ENCODE measurements at places on chromosomes 11 and 22.

GRCh38 chr11:16456366-16456765 lies 100.0 kb upstream of the SOX6 start:
- no peak for DNase-seq

- no peak for DNase-seq
These were observed 4.3 kb upstream of the BAIAP2L2 start for GRCh38 chr22:38114484-38115398.

- no peak for DNase-seq
These were observed 5.5 kb downstream of the FOLR3 start for GRCh38 chr11:72141066-72141465.

GRCh38 chr22:36201630-36202319 lies at the start of gene APOL4:
APOL4 (minus strand) TSS chr22:36201809; CDS start chr22:36201734, 75 bp downstream.
- DNase-seq = no peak

GRCh38 chr11:115527534-115528125 lies 23.4 kb upstream of the CADM1 start:
- no peak for DNase-seq

- no peak for DNase-seq
These were observed 535.9 kb downstream of the BRD1 start for GRCh38 chr22:49291781-49292180.

DNA sequence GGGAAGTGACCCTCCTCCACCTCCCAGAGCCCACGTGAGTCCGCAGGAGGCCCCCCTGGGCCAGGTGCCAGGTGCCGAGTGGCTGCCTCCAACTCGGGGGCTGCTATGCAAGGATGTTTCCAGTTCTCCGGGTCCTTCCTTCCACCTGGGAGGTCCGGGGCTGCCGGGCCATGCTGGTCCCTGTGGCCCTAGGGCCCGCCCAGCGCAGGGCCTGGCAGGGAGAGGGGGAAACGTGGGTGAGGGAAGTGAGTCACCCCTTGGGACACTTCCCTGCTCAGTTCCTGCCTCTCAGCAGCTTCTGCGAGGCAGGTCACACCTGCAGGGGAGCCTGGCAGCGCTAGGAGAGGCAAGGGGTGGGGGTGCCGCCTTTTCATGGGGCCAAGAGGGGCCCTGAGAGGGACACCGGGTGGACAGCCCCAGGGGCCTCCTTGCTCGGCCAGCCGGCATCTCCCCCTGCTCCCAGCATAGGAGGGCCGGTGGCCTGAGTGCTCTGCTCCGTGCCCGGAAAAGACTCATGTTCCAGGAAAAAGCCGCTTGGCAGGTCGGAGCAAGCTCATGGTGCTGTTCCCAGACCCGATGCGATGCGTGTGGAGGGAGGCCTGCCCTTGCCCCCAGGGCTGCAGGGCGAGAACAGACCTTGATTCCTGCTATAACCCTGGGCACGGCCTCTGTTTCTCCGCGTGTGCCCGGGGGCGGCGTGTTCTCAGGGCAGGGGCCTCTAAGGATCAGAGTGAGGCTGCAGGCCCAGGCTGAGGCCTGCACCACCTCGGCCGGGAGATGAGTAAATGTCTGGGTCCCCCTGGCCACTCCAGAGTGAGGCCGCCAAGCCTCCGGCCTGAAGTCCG lies 30.3 kb upstream of the WNT7B start:
- no peak for DNase-seq

DNA sequence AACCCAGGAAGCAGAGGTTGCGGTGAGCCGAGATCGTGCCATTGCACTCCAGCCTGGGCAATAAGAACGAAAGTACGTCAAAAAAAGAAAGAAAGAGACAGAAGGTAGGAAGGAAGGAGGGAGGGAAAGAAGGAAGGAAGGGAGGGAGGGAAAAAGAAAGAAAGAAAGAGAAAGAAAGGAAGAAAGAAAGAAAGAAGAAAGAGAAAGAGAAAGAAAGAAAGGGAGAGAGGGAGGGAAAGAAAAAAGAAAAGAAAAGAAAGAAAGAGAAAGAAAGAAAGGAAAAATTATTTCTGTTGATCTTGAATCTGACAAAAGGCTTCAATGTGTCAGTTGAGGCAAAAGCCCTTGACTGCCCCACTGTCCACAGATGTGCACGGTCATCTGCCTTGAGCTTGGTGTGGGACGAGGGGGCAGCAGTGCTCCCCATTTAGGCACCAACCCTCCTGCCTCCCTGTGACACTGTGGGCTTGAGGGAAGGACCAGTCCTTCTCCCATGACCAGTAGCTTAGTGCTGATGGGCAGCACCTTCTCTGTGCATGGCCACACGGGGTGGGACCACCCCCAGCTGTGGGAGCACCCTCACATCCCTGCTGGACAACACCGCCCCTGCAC lies 24.4 kb downstream of the KCTD17 start:
- DNase-seq = no peak

GRCh38 chr22:50282361-50283155 lies 12.4 kb upstream of the MAPK11 start:
- DNase-seq = no peak

DNA sequence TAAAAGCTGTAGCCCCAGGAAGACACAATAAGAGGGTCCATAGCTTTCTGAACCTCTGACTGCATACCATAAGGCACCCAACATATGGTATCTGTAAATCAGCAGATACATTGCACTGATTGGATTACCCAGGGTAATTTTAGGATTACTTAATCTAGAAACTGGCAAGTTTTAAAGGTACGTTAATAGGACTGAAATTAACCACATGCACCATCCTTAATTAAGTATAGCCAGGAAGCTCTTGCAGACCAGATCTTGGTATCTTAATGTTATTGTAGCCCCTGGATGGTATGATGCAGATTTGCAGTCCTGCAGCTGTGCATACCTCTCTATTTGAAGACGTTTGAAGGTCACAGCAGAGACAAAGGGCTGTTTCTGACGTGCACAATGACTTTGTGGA lies 72.8 kb downstream of the ARHGAP42 start:
- no peak for DNase-seq

DNA sequence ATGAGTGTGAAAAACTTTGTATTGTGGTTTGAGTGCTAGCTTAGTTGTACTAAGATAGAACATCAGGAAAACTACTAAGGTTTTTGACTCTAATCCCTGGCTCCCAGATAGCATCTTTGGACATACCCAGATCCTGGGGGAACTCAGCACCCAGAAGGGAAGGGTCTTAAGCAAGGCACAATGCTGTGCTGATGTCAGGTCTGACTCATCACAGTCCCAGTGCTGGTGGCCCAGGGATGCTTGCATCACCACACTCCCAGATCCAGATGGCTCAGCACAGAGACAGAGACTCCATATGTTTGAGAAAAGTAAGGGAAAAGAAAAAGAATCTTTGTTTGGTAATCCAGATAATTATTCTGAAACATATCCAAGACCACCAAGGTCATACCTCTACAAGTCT lies 18.3 kb upstream of the OR56A3 start:
- no peak for DNase-seq

DNA sequence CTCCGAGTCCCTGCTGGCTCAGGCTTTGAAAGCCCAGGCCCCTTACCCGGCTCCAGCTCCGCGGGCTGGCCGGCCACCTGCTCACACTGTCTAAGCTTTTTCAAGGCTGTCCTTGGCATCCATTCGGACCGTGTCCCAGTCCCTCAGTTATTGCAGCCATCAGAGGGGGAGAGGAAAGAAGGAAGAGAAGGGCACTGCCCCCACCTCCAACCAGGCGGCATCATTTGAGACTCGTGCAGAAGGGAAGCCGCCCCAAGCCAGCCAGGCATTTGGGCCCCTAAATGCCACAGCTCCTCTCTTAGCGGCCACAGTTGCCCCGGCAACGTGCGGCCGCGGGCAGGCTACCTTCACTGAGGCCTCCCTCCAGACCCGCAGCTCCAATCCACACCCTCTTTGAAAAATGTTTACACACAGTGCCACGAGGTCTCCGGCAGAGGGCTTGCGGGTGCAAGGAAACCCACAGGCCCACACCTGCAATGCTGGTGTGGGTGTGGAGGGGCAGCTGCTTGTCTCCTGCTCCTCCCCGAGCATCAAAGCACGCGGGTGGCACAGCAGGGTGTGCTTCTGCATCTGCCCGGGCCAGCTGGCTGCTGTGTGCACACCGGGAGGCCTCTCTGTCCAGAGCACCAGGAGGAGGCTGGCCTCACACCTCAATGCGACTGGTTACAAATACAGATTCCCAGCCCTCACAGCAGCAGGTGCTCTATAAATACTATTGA lies 124.4 kb downstream of the CTTN start:
- no peak for DNase-seq

GRCh38 chr11:128492903-128493569 lies 94.3 kb downstream of the ETS1 start:
- DNase-seq = no peak

- no peak for DNase-seq
These were observed 7.7 kb downstream of the SLC25A18 start for GRCh38 chr22:17570851-17571631.

DNA sequence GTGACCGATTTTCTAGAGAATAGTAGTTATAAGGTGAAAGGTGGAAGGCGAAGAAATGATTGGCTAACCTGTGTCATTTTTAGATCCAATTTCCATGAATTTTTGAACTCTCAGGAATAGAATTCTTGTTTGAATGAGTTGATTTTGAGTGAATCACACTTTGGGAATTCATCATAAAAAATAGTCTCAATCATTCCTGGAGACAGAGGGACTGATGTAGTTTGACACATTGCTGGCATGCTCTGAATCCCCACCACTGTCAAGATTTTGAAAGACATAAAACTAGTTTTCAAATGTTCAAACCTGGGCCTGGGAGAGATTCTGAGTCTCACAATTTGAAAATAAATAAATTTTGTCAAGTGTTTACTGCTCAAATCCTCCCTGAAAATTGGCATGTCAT lies 861.4 kb upstream of the RAG2 start:
- DNase-seq = no peak

DNA sequence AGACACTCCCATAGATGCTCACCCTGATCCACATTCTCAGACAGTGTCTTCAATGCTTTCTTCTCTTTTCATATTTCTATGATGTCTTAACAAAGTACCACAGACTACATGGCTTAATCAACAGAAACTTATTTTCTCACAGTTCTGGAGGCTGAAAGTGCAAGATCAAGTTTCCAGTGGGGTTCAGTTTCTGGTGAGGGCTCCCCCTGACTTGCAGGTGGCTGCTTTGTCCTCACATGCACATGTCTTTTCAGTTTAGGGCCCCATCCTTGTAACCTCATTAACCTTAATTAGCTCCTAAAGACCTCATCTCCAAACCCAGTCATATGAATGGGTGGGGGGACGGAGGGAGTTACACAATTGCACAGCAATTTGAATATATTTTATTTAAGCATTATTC lies 335.8 kb downstream of the AASDHPPT start:
- DNase-seq = no peak

- DNase-seq = no peak
These were observed 1.7 kb downstream of the SMTN start for GRCh38 chr22:31082606-31083376.

GRCh38 chr22:48182031-48182430 lies 1419.6 kb downstream of the TBC1D22A start:
- no peak for DNase-seq

DNA sequence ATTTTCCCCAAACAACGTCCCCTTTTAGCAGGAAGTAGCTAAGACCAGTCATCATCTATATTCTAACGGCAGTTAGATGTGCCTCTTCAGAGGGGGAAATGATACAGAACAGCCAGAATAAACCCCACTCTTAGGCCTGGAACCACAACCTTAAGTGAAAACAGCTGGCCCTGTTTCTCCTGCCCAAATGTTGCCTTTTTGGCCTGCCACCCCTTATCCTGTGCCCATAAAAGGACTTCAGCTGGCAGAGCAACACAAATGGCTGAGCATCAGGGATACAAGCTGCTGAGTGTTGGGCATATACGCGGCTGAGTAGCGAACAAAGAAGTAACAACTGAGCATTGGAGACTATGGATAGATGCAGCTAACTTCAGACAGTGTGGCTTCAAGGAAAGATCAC lies 1491.4 kb downstream of the LRRC4C start:
- no peak for DNase-seq

- DNase-seq = no peak
These were observed 35.5 kb upstream of the RASL10A start for GRCh38 chr22:29351042-29351441.

DNA sequence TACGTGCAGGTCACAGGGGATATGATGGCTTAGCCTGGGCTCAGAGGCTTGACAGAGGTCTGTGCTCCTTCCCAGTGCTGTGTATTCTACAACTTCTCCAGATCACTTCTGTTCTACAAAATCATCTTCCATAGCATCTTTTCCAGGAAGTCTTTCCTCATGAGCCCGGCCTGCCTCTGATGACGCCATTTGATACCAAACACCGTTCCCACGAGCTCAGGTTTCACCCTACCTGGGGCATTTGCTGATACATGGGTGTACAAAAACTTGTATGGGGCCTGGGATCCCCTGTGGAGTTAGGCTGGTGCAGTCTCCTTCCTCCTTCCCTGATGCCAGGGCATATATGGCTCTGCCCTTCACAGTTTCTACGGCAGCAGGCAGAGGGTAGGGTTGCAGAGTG lies 78.7 kb downstream of the NECTIN1 start:
- DNase-seq = no peak

GRCh38 chr11:8732324-8732670 lies 49.7 kb downstream of the RPL27A start:
- no peak for DNase-seq

DNA sequence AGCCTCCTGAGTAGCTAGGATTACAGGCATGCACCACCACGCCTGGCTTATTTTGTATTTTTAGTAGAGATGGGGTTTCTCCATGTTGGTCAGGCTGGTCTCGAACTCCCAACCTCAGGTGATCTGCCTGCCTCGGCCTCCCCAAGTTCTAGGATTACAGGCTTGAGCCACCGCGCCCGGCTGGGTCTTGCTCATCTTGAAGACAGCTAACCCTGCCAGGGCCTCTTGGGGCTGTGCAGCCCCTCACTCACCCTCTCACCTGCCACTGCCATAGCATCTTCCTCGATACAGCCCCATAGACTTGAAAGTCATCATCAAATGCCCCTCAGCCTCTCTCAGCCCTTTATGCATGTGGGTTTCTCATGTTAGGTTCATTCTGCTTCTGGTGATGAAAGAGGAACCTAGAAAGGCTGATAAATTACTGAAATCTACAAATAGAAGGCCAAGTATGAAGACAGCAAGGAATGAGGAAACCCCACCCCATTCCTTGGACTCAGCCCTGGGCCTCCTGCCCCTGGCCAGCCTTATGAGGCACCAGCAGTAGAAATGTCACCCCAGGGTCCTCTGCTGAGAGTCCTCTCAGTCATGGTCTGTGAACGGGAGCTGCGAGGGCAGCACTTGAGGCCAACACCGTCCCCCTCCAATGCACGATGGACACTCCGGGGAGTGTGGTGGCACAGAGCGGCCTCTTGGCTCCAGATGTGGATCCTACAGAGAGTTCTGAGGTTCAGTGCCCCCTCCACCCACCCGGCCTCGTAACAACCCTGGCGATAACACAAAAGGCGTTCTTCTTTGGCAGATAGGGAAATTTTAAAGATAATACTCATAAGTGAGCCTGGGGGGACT lies 24.8 kb downstream of the SCGB1A1 start:
- DNase-seq = no peak

- no peak for DNase-seq
These were observed 9.9 kb downstream of the CSTF3 start for GRCh38 chr11:33151399-33151798.

All from renal cortex interstitium (tissue), 15 donors.